ENCODE measurements at places on chromosomes 4 and X. TPM values are rescaled to one million over a fixed set of nuclear protein-coding genes. Genes with fewer than 3 reads are reported as not detected.

The ZNF827 gene
- polyA plus RNA-seq: 11.2 TPM

The GLRB gene
- polyA plus RNA-seq: 24.9 TPM

The PRPS1 gene
- 65.2 TPM for polyA plus RNA-seq

The FRAS1 gene
- 3.5 TPM for polyA plus RNA-seq

The SYN1 gene
- 4.3 TPM for polyA plus RNA-seq

The CFI gene
- polyA plus RNA-seq: not detected

The STEEP1 gene
- polyA plus RNA-seq: 63.0 TPM

The RAB9B gene
- polyA plus RNA-seq: 50.6 TPM

The RIBC1 gene
- polyA plus RNA-seq: 2.2 TPM

The TMSB15A gene
- 1,130 TPM for polyA plus RNA-seq

The STATH gene
- not detected for polyA plus RNA-seq

The UGT2B11 gene
- 0.22 TPM for polyA plus RNA-seq

The DIAPH2 gene
- 0.14 TPM for polyA plus RNA-seq

The GRIA3 gene
- 7.8 TPM for polyA plus RNA-seq

The PABPC1L2A gene
- polyA plus RNA-seq: 0.56 TPM

The CSN1S1 gene
- not detected for polyA plus RNA-seq

The EREG gene
- polyA plus RNA-seq: not detected

The EVC2 gene
- 0.27 TPM for polyA plus RNA-seq

The MGAT4D gene
- 0.05 TPM for polyA plus RNA-seq

The DCLK2 gene
- polyA plus RNA-seq: 134 TPM

The ARX gene
- 42.8 TPM for polyA plus RNA-seq

The TNMD gene
- 0.24 TPM for polyA plus RNA-seq

The ZDHHC15 gene
- 9.3 TPM for polyA plus RNA-seq

The RHOXF1 gene
- polyA plus RNA-seq: 1.6 TPM

The INTS6L gene
- 57.1 TPM for polyA plus RNA-seq

The GYG2 gene
- 6.3 TPM for polyA plus RNA-seq

The KCND1 gene
- 3.7 TPM for polyA plus RNA-seq

The FAM9B gene
- not detected for polyA plus RNA-seq

The ERVMER34-1 gene
- polyA plus RNA-seq: not detected

The CXCR3 gene
- polyA plus RNA-seq: not detected

The SERPINA7 gene
- polyA plus RNA-seq: not detected

The FAM3A gene
- 19.5 TPM for polyA plus RNA-seq

The FREM3 gene
- polyA plus RNA-seq: 0.35 TPM

The JCHAIN gene
- not detected for polyA plus RNA-seq

The HTR2C gene
- polyA plus RNA-seq: 8.6 TPM

The RNF212 gene
- 1.5 TPM for polyA plus RNA-seq

The CD38 gene
- not detected for polyA plus RNA-seq

The CHRNA9 gene
- polyA plus RNA-seq: not detected

The USP17L21 gene
- polyA plus RNA-seq: not detected

The OTUD6A gene
- polyA plus RNA-seq: not detected

The KDM5C gene
- 90.8 TPM for polyA plus RNA-seq

The RNF175 gene
- 37.8 TPM for polyA plus RNA-seq

The NUP54 gene
- 103 TPM for polyA plus RNA-seq

The HMGB3 gene
- 234 TPM for polyA plus RNA-seq

The UGT2A1 gene
- polyA plus RNA-seq: not detected

The MUC7 gene
- polyA plus RNA-seq: not detected

The HERC6 gene
- polyA plus RNA-seq: 0.33 TPM

The ETDB gene
- not detected for polyA plus RNA-seq

The DOCK11 gene
- 37.2 TPM for polyA plus RNA-seq

The ZNF518B gene
- polyA plus RNA-seq: 31.2 TPM

The BRS3 gene
- polyA plus RNA-seq: not detected

The REPS2 gene
- 15.1 TPM for polyA plus RNA-seq

The NBDY gene
- polyA plus RNA-seq: 29.7 TPM

The SSX4B gene
- not detected for polyA plus RNA-seq

Measured in neural cell (in vitro differentiated cells).